Stimulated activated CD8-positive, alpha-beta memory T cell treated with anti-CD3 and anti-CD28 coated beads, Interleukin-7, amount 100 ng/mL, for 24 hours (primary cell): ENCODE measurements at places on chromosomes 7 and 10.

GRCh38 chr7:41786944-41787343 lies 84.1 kb upstream of the INHBA start:
- DNase-seq: no peak

- no peak for DNase-seq
These were observed 25.3 kb downstream of the CROT start for GRCh38 chr7:87370660-87371180.

DNA sequence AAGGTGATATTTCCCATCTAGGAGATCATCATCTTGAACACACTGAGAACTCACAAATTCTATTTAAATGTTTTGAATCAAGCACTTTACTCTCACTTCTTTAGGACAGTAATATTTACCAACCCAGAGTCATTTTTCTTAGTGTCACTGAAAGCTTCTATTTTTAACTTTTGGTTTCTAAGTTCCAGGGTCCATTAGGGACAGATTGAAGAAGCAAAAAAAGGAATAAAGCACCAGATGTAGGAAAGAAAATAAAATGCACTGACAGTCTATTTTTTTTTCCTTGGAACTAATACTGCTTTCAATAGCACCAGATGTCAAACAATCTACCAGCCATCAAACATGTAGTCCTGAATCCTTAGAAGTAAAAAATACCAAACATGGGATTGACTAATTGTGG lies 526.7 kb upstream of the LRRN3 start:
- no peak for DNase-seq

DNA sequence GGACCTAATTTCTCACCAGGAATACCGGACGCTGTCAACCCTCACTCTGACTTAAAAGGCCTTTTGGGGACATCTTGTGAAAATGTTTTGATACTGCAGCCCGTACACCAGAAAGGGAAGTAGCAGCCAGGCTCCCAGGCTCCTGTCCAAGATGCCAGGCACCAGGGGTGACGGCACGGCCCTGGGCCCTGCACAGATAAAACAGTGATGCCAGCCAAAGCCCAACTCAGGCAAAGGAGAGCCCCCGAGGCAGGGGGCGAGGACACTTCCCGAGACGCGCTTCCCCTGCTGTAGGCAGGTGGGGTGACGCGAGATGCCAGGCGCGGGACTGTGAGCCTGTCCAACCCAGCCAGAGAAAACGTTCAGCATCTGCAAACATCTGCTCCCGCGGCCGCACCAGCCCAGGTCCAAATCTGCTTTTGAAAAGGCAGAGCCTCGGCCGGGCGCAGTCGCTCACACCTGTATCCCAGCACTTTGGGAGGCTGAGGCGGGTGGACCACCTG lies 15.7 kb downstream of the ZFAND2A start:
- no peak for DNase-seq

GRCh38 chr10:34323192-34323591 lies 491.9 kb downstream of the PARD3 start:
- no peak for DNase-seq

GRCh38 chr7:34807548-34808340 lies 149.7 kb downstream of the NPSR1 start:
- DNase-seq: no peak

GRCh38 chr7:148031811-148032210 lies 558.8 kb upstream of the C7orf33 start:
- no peak for DNase-seq

GRCh38 chr10:21523557-21524008 lies 1.9 kb downstream of the SKIDA1 start:
- no peak for DNase-seq

DNA sequence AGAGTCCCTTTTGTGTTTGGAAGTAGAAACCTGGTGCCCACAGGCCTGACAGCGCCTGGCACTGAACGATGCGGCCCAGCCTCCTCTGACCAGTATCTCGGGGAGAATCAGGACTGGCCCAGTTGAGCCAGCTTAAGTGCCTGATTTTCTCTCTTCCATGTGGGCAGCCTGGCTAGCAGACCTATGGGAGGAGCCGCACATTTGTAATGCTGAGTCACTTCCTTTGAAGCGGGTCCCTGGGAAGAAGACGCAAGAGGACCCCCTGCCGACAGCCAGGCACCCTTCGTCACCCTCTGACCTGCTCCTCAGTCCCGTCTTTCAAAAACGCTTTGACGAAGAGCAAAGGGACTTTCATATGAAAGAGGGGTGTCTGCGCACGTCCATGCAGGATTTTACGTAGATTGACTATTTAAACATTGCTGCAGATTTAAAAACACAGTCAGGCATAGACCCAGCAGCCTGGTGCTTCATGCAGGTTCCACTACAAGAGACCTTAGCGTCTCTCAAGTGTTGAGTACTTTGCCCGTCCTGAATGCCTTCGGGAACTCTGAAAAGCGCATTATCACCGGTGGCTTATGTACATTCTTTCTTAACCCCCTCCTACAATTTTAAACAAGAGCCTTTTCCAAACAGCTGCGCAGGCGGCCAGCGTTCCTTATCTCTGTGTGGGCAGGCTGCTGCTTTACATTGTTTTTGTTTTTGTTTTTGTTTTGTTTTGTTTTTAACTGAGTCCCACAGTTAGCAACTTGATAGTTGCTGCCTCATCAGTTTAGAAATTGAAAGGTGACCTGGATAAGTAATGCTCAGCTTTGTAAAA lies 36.5 kb upstream of the AP5Z1 start:
- DNase-seq: no peak

DNA sequence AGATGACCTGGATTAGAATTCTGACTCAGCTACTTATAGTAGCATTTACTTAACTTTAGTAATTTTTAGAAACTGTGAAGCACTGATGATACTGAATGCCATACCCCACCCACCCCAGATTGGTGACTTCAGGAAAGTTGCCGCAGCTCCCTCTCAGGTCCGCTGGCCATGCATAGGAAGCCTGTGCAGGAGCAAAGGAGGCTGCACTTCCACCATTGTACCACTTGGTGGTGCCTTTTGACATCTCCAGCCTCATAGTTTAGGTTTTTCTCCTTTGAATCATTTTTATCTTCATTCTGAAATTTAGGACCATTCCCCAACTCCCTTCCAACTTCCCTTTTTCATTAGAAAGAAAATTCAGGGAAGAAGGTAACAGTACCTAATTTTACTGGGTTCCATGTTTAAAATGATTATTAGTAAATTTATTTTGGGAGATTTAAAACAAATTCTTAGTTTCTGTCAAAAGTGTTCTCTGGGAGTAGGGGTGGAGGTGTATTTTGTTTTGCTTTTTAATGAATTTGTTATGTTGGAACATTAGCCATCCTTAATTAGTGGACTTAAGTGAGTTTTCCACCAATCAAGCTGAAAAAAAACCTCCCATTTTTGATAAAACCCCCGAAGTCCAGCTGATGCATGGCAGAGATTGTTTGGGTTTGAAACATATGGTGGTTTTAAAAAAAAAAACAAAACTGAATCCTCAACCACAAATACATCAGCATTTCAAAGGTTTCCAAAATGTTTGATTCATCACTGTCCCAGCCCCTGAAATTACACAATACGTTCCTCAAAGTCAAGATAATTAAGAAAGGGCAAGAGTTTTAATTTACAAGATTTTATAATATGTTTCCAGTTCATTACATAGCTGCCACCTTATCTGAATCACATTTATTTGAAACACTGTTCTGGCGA lies 109.6 kb downstream of the WNT2 start:
- DNase-seq: no peak

GRCh38 chr10:130108934-130109604 lies 1.6 kb downstream of the C10orf143 start:
- DNase-seq: no peak

- DNase-seq: no peak
These were observed 13.4 kb upstream of the SH2D4B start for GRCh38 chr10:80524190-80524909.

GRCh38 chr7:37070471-37070870 lies 346.2 kb upstream of the AOAH start:
- DNase-seq: no peak

DNA sequence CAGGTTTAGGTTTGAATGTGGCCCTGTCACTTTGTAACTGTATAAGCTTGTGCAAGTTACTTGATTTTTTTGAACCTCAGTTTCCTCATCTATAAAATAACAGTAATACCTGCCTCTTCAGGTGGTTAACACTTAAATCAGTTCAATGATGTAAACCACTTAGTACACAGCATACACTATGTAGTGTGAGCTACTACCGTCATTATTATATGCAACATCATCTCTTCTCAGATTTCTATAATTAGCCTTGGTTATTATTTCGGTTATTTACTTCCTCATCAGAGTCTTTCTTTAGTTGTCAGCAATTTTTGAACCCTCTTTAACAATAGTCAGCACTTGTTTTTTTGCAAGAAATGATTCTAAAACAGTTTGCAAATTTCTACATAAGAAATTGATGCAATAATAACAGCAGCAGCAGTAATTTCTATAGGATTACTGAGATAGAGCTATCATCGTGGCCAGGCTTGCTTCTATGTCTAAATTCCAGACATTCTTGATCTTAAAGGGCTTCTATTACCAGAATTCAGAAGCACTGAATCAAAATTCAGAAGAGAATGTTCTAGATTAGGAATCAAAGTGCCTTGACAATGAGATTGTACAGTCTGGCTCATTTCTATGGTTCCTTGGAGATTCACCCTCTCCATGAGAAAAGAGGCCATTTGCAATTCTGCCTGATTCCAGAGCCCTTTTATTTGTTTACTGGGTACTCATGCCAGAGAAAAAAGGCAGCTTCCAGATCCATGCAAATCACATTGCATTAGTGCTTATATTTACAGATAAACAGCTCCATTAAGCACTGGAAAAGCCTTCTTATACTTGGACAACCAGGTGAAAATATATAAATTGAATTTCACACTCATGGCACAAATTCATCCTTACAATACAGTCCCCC lies 25.0 kb upstream of the WDR11 start:
- DNase-seq: no peak

DNA sequence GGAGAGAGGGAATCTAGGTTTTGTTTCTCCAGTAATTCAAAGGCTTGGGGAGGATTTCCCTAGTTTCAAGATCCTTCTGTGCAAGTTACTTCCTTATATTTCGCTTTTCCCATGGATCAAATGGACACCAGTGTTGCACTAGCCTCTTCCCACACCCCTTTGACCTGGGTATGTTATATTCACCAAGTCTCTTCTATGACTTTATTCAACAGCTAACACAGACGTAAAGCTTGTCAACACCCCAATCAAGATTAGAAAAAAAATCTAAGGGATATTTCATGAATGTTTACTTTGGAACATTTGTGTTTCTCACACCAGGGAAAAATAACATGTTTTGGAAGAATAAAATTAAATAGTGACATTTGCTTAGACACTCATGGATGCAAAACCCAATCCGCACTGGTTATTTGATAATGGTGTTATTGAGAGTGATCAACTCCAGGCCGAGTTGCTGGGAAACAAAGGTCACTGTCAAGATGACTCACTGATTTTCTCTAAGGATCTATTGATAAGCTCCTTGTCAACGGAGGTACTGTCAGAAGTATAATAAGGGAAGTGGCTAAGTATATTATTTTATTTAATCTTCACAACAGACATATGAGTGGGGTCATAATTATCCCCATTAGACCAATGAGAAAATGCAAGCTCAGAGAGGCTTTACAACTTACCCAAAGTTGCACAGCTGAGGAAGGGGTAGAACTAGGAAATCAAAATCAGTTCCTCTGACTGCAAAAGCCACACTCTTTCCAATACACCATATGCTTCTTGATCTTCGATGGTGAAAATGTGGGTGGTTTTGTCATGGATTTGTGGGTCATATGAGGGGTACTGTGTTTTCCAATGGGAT lies 52.2 kb downstream of the CREB3L2 start:
- no peak for DNase-seq

GRCh38 chr7:144812379-144813283 lies 23.2 kb downstream of the TPK1 start:
- DNase-seq: no peak

DNA sequence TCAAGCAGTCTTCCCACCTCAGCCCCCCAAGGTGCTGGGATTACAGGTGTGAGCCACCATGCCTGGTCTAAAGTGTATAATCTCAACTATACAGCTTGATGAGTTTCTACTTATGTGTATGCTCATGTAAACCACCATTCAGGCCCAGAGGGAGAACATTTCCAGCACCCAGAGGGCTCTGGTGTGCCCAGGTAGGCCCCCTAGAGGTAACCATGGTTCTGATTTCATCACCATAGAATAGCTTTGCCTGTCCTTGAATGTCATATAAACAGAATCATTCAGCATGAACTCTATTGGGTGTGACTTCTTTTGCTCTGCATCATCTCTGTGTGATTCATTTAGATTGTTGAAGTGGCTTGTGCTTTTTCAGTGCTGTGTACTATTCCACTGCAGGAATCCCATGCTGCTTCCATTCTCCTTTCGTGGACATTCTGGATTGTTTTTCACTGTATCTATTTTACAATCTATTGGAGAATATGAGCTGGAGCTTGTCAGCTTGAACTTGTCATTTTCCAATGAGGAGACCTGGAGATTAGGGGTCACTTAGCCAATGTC lies 35.2 kb downstream of the COL26A1 start:
- no peak for DNase-seq
